ENCODE measurements at places on chromosomes 4 and X. TPM values are rescaled to one million over a fixed set of nuclear protein-coding genes. Genes with fewer than 3 reads are reported as not detected.
A peak's percentile ranks its signal among the peaks of the same experiment; 100 is the strongest.

Gene TEX13D
- total RNA-seq, result not detected

Gene RHOXF2B
- total RNA-seq, result not detected

Gene MTTP
- total RNA-seq, result not detected

Gene CACNA1F
- not detected for total RNA-seq

Gene TSPAN7
- 26.1 TPM for total RNA-seq

Gene HMX1
- total RNA-seq, result 0.37 TPM

Gene TRO
- total RNA-seq, result 0.45 TPM

GRCh38 chrX:69396916-69397315 is 107.2 kb upstream of the NALF2 start:
- no peak overlapping the region for H3K27ac ChIP-seq
- no peak for DNase-seq
- H3K36me3 ChIP-seq, result no peaks in the 10 kb centered on the region
- H3K4me3 ChIP-seq, result no peak overlapping the region
- no peaks in the 10 kb centered on the region for H3K4me1 ChIP-seq

GRCh38 chr4:33715841-33716395 is 2528.4 kb downstream of the ARAP2 start:
- no peak overlapping the region for H3K27ac ChIP-seq
- no peaks in the 10 kb centered on the region for H3K27me3 ChIP-seq

DNA sequence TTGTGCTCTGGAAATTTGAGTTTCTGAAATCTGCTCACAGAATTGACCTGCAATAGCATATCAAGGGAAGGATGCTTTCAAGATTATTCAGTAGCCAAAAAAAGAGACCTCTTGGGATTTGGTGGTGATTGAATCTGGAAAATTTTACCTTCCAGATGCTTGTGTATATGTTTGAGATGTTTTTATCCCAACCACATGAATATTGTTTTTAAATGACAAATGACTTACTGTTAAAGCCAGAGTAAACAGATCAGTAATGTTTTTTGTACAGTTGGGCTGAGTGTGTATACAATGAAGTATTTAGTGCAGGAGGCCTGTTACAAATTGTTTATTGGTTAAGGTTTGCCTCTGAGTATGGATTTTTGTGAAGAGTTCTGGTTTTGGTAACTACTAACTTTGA is 126.5 kb downstream of the CBR4 start:
- no peak for DNase-seq
- H3K4me1 ChIP-seq, result peaks cover 15% of the 10 kb centered on the region
- H3K27me3 ChIP-seq, result no peaks in the 10 kb centered on the region
- H3K36me3 ChIP-seq, result peaks cover 15% of the 10 kb centered on the region
- H3K4me3 ChIP-seq, result no peak overlapping the region

DNA sequence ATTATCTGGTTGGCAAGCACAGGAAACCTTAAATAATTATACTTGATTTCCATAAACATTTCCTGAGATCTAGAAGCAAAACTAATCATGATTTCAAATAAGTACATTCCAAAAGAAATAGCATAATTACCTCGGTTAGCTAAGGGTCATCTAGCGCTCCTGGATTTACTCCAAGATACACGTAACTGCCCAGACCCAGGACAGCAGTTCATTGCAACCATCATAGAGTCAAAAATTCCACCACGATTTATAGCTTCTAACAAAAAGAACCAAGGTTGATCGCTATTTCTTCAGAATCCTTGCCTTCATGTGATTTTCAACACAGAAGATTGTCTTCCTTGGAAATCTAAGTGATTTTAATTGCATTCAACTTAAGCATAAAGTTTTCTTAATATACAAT is 1235.5 kb upstream of the TENM3 start:
- no peak for DNase-seq
- no peaks in the 10 kb centered on the region for H3K27me3 ChIP-seq
- H3K36me3 ChIP-seq, result no peaks in the 10 kb centered on the region
- no peak overlapping the region for H3K27ac ChIP-seq
- no peak overlapping the region for H3K4me3 ChIP-seq
- peaks cover 7% of the 10 kb centered on the region for H3K4me1 ChIP-seq

DNA sequence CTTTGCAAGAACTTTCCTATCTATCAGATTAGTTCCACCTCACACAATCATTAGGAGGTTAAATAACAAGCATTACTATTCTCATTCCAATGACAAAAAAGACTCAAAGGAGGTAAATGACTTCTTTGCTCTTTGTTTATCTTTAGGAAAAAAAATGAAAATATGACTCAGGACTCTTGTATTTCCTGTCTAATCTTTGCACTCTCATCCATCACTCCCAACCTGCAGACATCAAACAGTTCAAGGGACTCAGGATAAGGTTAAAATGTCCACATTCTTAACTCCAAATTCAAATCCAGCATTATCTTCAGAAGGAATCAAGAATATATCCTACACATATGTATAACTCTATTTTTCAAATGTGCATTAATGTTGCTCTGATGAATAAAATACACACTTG is 139.6 kb downstream of the UNC5C start:
- no peaks in the 10 kb centered on the region for H3K4me1 ChIP-seq
- H3K27me3 ChIP-seq, result no peaks in the 10 kb centered on the region
- no peak overlapping the region for H3K4me3 ChIP-seq
- no peaks in the 10 kb centered on the region for H3K36me3 ChIP-seq
- DNase-seq, result no peak
- H3K27ac ChIP-seq, result no peak overlapping the region

DNA sequence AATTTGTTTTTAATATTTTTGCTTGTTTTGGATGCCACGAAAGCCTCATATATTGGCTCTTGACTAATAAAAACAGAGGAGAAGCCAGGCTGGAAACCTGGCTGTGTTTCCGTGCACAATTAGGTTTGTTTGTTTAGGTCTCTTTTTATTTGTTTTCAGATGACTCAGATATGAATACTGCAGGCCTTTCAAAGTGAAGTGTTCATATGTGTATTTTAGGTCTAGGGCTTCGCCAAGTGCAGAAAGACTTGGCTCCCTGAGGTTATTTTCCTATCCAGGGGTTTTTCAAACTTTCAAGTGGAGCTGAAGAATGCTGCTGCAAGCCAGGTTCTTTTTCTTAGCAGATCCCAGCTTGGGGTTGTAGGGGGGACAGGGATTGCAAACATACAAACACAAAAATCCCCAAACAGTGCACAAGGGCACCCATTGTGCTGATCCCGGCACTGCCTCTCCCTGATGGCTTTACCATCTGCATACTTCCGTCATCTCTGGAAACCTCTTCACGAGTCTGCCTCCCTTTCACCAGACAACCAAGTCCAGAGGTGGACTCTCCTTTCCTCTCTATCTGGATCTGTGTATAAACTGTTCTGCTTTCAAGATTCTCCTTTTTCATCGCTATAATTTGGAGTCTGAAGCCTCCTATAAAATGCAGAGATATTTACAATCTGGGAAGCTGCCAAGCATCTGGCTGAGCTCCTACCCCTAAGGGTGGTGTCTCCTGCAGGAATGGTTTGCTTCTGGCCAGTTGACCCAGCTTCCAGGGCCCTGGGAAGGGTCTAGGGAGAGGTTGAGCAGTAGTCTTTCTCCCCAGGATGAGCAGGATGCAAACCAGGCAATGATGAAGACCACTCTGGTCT is 108.6 kb downstream of the SMIM20 start:
- H3K27ac ChIP-seq, result peak overlapping the region; percentile 31
- no peaks in the 10 kb centered on the region for H3K36me3 ChIP-seq
- H3K4me3 ChIP-seq, result no peak overlapping the region
- H3K27me3 ChIP-seq, result no peaks in the 10 kb centered on the region
